T-helper 17 cell (primary cell): ENCODE measurements at places on chromosomes 12 and 14.

DNA sequence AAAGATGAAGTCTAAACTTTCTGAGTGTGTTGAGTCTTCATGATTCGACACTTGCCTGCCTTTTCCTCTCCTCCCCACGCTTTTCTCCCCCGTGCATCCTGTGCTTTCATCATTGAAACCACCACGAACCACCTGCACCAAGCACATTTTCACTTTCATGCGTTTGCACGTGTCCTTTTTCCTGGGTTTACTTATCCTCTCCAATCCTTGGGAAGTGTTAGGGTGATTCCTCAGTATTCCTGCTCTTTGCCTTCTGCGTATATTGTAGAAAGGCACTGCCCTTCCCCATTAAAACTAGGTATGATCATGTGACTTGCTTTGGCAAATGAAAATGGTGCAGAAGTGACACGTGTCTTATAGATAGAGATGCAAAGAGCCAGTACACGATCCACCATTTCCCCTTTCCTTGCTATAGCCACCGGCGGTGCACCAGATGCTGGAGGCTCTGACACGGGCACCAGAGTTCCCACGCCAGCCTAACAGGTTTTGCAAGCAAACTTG is 106.6 kb downstream of the BRMS1L start:
- no peak for DNase-seq

GRCh38 chr14:96874127-96874526 is 76.9 kb downstream of the VRK1 start:
- DNase-seq: no peak

DNA sequence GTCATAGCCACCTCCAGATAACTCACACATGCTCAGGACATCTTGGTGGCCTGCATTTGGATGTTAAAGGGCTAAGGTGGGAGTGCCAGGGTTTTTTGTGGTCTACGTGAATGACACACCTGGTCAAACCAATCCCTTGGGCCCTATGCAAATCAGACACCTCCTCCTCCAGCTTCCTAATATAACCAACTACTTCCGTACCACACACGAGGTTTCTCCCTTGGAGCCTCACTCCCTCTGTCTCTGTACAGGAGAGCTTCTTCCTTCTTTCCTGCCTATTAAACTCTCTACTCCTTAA is 19.6 kb downstream of the APOBEC1 start:
- no peak for DNase-seq

- DNase-seq: no peak
These were observed 90.7 kb downstream of the APAF1 start for GRCh38 chr12:98735821-98736220.

DNA sequence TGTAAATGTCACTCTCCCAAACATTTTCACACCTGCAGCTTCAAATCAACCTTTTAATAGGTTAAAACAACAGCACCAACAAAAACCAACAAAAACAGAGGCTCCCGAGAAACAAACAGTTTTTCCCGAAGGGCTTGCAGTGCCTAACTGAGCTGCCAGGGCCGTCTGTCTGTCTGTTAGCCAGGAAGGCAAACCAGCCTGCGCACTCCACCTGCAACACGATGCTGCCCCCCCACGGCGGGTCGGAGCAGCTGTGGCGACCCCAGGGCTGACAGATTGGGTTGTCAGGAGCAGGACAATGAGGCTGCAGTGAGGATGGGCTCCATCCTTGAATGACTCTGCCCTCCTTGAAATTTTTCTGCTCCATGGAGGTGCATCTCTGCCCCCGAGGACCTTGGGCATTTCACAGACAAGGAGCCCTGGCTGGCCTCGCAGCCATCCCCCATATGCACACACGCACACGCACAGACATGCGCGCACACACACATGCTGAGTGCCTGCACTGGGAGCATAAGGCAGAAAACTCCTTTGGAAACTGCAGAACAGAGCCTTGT is 2.6 kb downstream of the RTL1 start:
- DNase-seq: no peak

GRCh38 chr14:104994978-104995377 is 9.4 kb downstream of the CLBA1 start:
- no peak for DNase-seq

DNA sequence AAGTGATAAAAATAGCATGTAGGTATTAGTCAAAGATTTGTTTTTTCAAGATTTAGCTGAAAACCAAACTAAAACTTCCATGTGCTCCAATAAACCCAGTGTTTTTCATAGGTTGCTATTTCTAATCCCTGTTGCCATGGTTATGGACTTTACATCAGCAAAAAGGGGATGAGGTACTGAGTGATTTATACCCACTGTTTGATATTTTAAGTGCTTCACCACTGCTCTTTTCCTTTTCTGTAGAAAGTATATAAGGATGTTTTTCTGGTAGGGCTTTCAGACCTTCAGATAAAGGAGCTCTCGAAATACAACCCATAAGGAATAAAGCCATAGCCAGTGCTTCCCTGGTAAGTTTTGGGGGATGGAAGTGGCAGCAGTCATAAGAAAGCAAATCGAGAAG is at the start of gene OTOGL:
Gene OTOGL, plus strand, starts transcription at position 279 of the 400 bp plus-strand sequence. CDS start 109,895 bp downstream, outside the sequence.
- DNase-seq: no peak

DNA sequence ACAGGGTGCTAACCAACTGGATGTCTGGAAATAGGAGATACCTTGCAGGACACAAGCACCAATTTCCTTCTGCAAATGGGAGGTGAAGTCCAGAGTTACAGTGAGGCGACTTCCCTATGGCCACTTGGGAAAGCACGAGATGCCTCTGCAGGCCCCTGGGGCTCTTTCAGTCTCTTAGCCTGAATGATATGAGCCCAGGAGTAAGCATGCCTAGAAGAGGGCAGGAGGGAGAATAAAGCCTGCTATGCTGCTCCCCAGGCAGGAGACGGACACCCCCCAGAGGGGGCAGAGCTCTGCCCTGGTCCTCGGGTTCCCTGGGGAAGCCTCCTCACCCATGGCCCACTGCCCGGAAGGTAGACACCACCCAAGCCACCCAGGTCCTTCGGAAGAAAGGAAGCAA is 105.1 kb downstream of the GCH1 start:
- no peak for DNase-seq

DNA sequence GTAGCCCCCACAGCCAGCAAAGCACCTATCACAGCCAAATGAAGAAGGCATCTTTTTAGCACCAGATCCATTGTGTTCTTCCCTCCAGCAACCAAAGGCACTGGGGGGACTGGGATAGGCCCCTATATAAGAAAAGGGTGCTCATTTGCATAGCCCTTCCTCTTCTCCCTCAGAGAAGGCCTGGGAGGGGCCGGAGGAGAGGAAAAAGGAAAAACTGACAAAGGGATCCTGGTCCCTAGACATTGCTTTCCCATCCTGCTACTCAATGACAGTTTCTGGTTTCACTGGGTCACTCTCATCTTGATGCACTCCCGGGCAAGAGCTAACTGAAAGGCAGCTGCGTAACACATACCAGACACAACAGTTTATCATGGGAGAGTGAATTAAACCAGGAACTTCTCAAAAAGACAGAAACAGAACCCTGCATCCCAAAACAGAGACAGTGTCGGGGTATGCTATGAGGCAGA is at the start of gene PMEL:
Gene PMEL, minus strand, starts transcription at position 102 of the 467 bp plus-strand sequence. Its CDS starts 31 bp downstream, at position 71.
- no peak for DNase-seq

- no peak for DNase-seq
These were observed 92.5 kb downstream of the SSPN start for GRCh38 chr12:26287671-26288381.

DNA sequence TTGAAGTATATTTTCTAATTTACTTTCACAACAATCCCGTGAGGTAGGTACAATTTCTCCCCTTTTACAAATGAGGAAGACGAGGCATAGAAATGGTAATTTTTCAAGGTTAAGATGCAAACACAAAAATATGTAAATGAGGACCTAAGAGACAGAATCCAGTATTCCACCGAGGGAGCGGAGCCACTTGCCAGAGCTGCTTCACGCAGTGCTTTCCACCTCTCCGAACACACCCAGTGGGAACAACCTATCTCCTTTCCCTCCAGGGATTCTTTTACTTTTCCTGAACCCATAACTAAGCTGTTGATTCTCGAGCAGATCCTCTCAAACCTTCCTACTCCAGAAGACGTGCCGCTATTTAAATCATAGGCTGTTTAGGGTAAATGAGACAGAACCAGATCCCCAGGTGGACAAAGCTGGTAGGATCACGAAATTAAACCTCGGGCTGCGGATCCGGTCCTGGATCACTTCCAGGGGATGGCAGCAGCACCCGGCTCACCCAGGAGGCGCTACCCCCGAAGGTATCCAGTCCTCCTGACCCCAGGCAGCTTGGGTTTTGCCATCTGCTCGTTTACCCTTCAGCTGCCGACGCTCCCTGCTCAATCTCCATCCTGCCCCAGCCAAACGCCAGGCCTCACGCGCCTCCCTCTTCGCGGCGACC is 1.5 kb downstream of the DDHD1 start:
- DNase-seq: peak; percentile 29
